Chondrocyte (in vitro differentiated cells): ENCODE measurements at places on chromosomes 12 and 14.

GRCh38 chr14:61492474-61492873 is 171.1 kb downstream of the PRKCH start:
- no peak for DNase-seq

GRCh38 chr12:4169531-4169930 is 104.0 kb upstream of the CCND2 start:
- DNase-seq: no peak

DNA sequence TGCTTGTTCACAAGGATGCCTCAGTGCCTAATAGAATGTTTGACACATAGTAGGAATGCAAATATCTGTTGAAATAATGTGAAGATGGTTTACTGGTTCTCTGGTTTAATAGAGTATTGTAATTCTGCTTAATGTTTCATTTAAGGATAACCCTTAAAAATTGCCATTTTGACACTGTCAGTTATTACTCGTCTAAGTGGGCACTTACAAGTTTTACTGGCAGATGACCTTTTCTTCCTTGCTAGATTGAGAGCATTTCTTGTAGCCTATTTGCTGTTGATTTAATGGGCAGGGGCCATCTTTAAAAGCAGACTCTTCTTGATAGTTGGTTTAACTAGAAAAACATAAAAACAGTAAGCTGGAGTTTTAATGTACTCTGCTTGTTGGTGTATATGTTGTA is 1.9 kb downstream of the TMEM263 start:
- no peak for DNase-seq

- no peak for DNase-seq
Measured at GRCh38 chr14:37969511-37969979, 238.2 kb upstream of the SSTR1 start.

DNA sequence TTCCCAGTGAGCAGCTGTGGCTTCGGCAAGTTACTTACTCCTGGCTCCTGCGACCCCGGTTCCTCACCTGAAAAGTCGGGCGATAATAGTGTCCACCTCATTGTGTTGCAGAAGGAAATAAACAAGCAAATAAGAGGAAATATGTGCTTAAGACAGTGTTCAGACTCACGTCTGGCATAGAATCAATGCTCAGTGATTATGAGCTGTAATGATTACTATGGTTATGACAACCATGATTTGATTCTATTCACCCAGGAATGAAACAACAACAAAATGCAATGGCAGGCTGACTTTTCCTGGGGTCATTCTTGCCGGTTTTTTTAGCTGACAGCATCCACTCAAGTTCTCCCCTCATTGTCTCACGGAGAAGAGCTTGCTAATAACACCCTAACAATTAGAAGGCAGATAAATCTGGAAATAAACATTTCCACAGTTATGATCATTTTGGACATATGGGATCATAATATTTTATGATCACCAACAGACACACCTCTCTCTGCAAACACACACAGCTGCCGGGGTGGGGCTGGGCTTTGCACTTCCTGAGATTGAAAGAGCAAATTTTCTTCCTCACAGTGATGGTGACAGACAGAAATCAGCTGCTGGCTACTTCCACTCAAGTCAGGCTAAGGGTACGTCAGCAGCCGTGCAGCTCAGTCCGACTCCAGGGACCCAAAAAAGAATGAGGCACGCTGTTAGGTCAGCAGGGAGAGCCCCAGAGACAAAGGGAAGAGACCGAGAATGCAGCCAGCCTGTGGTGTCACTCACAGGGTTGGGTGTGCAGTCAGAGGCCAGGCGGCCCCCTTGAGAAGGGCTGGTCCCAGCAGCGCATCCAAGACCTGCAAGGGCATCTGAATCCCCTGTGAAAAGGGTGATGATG is 158.0 kb downstream of the RIMBP2 start:
- DNase-seq: no peak
